ENCODE measurements at places on chromosomes 11 and 22.
A peak's percentile ranks its signal among the peaks of the same experiment; 100 is the strongest.

- ATAC-seq: no peak
Observed at GRCh38 chr11:116219171-116219635, 553.6 kb downstream of the BUD13 start.

GRCh38 chr11:17991783-17992433, 20.9 kb downstream of the SERGEF start:
- peak; percentile 91 for ATAC-seq

DNA sequence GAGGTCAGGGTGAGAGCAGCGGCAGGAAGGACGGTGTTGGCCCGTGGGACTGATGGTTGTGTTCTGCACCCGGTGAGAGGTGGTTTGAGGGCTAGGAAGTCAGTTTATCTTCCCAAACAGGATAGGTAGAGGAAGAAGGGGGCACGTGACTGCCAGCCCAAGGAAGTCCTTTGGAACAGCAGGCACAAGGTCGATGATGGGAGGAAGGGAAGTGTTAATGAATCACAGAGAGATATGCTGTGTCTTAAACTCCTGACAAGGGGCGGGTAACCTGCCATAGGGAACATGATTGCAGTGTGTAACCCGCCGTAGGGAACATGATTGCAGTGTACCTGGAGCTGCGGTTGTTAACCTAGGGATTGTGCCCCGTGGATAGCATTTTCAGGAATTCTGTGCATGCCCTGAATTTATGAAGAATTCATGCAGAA, 49.0 kb downstream of the PRR5L start:
- no peak for ATAC-seq

DNA sequence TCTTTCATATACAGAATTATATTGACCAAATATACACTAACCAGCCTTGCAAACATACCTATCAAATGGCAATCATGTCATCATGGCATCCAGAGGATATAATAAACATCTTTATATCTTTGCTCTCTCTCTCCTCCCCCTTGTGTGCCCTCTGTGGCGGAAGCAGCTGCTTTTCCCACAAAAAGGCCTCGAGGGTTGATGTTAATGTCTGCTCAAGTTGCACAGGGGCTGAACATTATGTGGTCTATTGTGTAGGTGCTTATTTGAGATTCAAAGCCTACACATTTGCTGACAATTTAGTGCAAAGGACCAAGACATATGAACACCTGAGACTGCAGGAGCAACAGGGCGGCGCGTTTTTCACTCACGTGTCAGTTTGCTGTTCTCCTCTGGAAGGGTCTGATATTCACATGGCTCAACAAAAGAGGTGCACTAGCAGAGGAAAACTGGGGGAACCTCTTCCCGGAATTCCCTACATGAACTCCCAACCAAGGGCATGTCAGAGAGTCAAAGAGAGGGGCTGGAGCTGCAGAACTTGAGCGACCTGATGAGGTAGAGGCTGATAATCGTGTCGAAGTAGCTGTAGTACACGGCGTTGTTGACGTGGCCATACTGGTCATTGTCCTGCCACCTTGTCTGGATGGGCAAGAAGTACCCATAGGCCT, 138.8 kb downstream of the RCN1 start:
- no peak for ATAC-seq

DNA sequence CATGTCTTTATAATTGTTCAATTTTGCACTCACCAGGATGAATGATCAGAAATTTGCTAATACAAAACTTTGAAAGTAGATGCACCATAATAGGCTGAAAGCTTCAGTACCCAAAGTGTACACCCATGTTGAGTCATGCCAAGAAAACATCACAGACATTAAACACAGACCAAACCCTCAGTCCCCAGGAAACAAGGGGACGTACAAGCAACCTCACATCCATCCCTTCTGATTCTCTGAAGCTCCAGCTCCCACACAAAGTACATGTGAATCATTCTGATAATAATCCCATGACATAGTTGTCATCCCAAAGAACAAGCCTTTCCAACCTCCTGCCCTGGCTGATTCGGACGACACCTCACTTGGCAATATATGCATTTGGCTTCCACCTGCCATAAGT, 183.8 kb downstream of the SNX19 start:
- ATAC-seq: no peak

DNA sequence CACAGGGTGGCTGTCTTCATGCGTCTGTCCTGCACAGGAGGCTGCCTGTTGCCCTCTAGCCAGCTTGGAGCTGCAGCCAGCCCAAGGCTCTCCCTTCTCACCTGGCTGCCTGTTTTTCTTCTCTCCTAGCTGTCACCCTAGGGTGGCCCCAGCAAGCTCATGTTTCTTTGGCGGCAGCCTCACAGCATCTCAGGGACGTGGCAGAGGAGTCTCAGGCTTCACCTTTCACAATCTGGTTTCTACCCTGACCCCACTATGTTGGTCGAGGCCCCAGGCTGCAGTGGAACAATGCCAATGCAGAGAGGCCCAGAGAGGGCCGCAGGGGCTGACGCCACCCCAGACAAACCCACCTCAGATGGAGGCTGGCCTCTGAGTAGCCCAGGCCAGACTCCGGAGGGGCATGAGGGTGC, 2.5 kb upstream of the CLDN5 start:
- ATAC-seq: no peak

DNA sequence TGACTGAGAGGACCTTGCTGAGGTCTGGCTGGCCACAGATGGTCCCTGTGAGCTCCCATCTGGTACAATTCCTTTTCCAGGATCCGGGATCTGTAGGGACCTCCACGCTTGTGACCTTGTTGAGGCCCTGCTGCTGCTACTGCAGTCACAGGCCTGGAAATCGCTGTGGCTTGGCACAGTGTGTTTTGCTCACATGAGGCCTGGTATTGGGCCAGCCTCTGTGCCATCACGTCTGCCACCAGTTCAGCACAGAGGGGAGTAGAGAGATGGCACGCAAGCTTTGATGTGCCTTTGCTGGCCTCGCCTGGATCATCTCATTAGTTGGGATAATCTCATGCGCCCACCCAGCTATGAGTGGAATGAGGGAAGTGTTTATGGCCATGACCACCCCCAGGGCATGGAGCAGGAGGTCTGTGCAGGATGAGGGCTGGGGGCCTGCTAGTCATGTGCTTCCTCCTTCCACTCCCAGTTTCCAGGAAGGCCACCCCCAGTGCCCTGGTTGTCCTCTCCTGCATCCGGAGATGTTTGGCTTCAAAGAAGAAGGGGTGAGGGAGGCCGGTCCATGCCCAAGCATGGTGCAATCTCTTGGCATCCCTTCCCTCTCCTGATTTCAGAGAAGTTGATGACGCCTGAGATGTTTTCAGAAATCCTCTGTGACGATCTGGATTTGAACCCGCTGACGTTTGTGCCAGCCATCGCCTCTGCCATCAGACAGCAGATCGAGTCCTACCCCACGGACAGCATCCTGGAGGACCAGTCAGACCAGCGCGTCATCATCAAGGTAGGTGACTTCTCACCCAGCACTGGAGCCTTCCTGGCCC, 22.4 kb downstream of the DERL3 start:
- no peak for ATAC-seq

DNA sequence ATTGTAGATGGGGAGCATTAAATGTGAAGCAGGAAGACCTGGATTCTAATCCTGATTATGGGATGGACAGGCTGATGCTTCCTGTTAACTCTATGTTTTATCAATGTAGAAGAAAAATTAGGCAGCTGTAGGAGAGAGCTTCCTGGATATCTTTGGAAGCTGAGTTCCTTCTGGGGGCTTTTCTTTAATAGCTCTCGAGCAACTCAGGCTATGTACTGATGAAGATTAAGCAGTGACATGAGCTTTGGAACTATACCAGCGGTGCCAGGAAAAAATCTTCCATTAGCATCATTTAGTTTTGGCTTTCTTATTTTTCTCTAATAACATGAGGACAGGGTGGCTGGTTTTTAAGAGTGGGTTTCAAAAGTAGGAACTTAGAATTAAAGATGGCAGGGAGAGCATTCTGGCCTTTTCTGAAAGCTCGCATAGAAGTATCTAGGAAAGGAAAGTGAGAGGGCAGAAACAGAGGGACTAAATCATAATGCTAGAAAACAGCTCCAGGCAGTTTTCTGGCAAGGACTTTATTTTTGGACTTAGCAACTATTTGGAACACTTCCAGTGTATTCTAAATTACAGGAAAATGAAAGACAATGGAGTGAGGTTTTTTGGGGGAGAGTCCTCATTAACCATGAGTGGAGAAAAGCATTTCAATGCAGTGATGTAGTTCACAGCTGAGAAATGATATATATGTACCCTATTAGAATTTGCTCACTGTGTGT, 69.2 kb upstream of the RRM1 start:
- peak; percentile 89 for ATAC-seq

DNA sequence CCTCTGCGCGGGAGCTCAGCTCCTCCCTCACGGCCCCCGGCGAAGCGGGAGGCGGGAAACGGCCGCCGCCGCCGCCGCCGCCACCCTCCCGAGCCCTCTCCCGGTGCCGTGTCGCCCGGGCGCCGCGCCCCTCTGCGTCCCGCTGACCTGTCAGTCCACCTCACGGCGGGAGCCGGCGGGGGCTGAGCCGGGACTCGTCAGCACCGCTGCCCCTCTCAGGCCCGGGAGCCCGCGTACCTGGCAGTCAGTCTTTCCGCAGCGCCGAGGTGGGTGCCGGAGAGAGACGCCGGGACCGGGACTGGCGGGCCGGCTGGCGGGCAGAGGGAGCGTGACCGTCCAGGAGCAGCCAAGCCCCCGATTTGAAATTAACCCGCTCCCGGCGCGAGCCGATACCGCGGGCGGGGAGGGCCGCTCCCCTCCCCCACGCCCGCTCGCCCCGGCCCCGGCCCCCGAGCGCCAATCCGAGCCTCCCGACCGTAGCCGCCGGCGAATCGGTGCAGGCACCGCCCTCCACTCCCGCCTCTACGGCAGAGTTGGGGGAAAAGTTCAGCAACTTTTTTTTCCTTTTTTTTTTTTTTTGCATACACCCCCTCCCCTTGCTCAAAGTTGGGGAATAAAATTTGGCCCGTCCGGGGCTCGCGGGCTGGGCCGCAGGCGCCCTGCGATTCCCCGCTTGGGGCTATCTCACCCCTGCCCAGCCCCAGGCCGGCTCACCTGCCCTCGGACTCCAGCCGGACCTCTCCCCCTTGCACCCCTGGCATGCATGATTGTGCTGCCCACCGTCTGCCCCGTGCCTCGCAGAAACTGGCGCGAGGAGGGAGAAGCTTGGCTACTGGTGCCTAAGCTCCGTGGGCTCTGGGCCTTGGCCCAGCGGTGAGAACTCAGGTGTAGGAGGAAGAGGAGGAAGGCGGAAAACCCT, 774 bp upstream of the E2F8 start:
- ATAC-seq: peak; percentile 64

DNA sequence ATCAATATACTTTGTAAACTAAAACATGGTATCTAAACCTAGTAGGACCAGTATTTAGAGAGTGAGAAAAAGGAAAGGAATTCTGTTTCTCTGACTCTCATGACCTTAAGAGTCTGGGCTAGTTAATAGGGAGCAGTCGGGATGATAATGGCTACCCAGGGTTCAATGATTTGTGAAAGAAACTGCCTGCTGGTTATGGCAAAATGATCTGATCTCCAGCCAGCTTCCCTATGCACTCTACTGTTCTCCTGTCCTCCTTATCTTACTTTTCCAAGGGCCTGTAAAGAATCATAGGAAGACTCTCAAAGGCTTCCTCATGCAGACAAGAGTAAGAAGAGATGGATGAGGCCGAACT, 193.1 kb upstream of the PITPNB start:
- ATAC-seq: no peak

GRCh38 chr11:18540207-18541009, 13.7 kb upstream of the TSG101 start:
- ATAC-seq: peak; percentile 80

DNA sequence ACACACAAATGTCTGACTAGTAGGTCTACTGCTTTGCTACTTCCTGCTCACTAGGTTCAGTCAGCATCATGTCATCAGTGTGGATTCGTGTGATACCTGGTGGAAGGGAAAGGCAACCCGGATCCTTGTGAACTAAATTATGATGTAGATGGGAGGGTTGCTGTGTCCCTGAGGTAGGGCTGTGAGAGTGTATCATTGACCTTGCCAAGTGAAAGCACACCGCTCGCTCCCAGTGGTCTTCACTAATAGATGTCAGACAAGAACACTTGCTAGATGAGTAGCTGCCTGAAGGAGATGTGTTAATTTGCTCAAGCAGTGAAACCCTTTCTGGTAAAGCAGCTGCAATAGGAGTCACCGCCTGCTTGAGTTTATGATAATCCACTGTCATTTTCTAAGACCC, 119.4 kb downstream of the WNT7B start:
- no peak for ATAC-seq

GRCh38 chr11:18191376-18191775, 18.7 kb downstream of the MRGPRX4 start:
- ATAC-seq: no peak

DNA sequence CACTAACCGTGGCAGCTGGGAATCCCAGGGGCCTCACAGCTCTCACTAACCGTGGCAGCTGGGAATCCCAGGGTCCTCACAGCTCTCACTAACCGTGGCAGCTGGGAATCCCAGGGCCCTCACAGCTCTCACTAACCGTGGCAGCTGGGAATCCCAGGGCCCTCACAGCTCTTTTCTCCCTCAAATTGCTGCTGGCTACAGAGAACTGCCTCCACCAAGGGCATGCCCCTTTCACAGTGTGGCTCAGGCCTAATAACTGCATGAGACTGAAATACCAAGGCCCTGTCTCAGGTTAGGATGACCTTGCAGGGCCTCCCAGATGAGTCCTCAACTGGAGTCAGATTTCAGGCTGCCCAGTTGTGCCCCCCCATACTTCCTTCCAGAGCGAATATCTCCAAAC, 35.1 kb upstream of the GGTLC2 start:
- no peak for ATAC-seq

GRCh38 chr22:27626675-27627443, 174.7 kb downstream of the MN1 start:
- no peak for ATAC-seq

- no peak for ATAC-seq
Observed at GRCh38 chr11:526192-526591, 9.2 kb downstream of the HRAS start.

DNA sequence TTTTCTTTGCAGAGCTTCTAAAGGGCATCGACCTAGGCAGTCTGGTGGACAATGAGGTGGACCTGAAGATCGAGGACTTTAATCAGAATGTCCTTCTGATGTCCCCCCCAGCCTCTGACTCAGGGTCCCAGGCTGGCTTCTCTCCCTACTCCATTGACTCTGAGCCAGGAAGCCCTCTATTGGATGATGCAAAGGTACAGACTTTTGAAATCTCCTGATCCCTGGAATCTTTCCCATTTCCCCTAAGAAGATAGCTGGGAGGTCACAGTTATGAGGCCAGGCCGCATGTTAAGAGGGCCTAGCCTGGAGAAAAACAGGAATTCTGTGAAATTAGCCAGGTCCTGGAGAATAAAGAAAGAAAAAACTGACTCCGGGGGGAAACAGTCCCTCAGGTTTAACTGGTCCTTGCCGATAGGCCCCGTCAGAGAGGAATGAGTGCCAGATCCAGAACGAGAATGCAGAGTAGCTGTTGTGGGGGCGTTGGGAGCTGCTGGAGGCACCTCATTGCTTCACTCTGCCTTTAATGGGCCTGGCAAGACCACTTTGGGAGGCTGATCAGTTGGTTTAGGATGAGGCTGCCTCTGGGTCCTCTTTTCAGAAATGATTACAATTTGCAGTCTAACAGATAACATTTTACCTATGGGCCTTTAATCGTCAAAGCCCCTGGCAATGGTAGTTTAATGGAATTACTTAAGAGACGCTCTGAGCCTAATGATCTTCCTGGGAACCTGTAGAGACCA, 39.2 kb downstream of the SHISA8 start:
- ATAC-seq: peak; percentile 44
